Stimulated activated CD8-positive, alpha-beta memory T cell treated with anti-CD3 and anti-CD28 coated beads, Interleukin-2, amount 100 ng/mL, for 48 hours (primary cell): ENCODE measurements at places on chromosomes 12 and 14.

DNA sequence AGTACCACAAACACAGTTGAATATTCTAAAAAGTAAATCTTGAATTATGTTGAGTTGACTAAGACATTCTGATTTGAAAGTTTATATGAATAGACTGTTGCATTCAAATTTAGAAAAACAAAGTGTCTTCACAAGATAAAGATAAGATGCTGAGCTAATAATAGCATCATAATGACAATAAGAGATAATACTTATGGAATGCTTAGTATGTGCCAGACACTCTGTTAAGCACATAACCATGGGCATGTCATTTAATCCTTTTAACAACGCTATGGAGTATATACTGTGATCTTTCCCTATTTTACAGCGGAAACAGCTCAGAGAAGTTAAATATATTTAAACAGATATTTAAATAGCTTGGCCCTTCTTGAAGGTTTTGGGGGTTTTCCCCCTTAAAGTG lies 163.4 kb downstream of the SRGAP1 start:
- DNase-seq: no peak

DNA sequence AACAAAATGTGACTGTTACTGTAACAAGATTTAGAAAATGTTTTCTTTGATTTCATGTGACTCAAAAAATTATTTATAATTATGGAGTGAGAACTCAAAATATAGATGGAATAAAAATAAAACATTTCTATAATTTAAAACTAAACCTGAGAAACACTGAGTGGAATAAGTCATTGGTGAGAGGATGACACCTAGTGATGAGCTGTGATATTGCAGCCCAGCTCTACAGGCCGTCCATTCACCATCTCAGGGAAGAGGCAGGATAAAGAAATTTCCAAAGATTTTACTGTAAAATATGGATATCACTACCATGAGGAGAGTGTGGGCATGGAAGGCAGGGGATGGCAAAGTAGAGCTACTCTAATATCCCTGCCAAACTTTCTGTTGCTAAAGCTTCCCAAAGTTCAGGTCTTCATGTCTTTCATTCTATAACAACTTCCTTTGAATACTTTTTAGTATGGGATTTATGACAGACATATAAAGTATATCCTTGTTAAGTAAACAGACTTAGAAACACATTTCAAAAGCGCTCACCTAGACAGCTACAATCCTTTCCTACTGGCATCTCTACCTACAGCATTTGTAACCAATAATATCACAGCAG lies 308.0 kb downstream of the ITPR2 start:
- no peak for DNase-seq

DNA sequence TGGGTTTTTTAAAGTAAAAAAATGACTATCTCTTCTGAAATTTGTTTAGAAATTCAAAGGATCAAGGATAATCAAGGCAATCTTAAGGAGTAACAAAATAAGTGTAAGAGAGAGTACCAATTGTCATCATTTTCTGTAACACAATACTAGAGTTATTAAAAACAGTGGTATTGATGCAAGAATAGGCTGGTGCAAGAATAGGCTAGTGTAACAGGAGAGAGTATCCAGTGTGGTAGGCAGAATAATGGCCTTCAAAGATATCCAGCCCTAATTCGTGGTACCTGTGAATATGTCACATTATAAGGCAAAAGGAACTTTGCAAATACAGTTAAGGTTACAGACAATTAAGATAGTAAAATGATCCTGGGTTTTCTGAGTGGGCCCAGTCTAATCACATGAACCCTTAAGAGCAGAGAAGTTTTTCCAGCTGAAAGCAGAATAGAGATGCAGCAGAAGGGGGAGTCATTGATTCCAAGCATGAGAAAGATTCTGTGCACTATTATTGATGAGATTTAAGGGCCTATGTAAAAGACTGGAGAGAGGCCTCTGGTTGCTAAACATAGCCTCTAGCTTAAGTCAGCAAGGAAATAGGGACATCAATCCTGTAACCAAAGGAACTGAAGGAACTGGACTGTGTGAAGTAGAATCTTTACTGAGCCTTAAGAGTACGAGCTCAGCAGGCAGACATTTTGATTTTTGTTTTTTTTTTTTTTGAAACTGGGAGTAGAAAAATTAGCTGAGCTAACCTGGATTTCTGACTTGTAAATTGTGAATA lies 134.1 kb downstream of the GPHN start:
- no peak for DNase-seq

DNA sequence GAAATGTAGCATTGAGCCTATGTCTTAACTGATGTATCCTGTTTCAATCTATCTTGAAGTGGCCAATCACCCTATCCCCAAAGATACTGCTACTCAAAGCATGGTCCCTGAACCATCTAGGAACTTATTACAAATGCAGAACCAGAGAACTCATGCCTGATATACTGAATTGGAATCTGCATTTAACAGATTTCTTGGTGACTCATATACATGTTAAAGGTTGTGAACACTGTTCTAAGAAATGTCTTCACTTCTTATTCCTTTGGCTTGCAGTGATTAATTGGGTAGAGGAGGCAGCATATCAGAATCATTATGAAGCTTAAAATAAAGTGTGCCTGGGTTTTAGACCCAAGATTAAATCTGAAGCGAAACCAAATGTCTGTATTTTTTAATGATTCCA lies 795.6 kb downstream of the DIO2 start:
- DNase-seq: no peak

GRCh38 chr12:31783556-31783955 lies 54.7 kb upstream of the AMN1 start:
- no peak for DNase-seq

DNA sequence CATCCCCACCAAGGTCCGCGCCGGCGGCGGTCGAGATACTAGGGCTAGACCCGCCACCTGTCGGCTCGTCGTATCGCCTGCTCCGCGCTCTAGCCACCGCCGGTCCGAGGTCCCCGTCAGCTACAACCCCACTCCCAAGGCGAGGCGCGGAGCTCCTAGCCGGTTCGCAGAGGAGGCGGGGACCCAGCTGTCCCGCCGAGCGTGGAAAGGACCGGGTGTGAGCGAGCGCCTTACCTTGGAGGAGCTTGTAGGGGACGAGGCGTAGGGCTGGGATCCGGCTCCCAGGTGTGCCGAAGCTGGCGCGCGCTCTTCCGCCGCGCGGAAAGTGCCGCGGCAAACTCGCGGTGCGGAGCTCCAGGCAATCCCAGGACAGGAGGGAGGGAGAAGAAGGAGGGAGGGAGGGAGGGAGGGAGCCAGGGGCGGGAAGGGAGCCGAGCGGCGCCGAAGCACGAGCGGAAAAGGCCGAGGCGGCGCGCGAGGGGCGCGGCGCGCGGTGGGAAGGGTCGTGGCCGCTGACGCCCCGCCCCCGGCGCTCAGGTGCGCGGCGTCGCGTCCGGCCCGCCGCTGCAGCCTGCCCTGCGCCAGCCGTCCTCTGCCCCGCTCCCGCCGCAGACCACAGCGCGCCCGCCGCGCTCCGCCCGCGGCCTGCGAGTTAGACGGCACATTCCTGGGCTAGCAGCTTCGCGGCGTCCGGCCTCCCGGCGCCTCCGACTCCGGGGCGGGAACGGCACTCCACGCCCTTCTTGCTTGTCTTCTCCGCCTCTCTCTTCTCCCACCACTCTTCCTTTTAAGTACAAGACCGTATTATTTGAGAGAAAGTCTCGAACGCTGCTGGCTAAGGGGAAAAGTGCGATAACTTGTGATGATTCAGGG lies at the start of gene PAWR:
Gene PAWR, minus strand, starts transcription at position 327 of the 873 bp plus-strand sequence. CDS start 720 bp downstream, outside the sequence.
- no peak for DNase-seq

- no peak for DNase-seq
Measured at GRCh38 chr12:104056419-104056972, 6.5 kb upstream of the GLT8D2 start.

DNA sequence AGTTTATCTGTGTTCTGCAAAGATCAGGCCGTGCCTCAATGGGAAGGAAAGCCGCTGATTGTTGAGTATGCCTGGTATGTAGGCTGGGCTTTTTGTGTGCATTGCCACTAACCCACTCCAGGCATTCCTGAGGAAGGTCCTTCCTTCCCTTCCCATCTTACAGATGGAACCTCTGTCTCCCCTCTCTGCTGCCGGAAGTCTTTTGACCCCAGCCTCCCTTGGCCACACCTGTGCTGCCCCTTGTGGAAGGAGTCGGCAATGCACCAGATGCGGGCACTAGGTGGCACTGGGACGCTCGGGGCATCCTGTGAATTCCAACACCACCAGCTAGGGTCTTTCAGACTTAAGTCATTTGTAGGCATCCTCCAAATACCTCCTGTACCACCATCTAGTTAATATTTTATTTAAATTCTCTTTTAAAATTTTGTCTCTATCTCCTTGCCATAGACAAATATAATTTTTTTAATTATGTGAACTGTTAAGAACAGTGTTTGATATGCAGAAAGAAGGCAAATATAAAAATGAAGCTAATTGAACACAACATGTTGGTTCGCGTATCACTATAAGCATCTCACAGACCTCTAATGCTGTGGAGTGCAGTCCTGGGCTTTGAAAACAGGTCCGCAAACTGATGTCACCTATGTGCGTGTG lies 99.6 kb downstream of the RIN3 start:
- DNase-seq: peak; percentile 45

DNA sequence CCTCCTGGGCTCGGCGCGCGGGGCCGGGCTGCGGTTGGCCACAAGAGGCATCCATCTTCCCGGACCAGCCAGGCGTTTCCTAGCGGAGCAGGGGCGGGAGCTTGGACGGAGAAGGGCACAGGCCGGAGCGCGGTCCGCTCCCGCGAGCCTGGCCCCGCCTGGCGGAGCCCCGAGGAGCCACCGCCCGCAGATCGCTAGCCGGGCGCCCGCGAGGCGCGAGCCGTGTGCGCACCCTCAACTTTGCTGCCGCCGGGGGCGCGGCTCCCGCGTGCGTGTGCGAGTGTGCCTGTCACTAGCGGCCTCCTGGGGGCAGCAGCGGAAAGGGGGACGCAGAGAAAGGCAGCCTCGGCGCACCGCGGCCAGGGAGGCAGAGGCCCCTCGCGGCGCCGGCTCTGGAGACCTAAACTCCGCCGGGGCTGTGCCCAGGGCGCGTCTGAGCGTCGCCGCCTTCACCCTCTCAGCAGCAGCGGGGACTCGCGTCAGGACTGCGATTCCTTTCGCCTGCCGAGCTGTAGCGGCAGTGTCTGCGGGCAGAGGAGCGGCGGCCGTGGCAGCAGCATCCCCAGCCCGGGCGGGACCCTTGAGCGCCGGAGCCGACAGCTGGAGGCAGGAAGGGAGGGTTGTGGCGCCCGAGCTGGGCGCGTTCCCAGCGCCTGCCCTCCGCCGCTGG lies 644 bp upstream of the SRGAP1 start:
- peak; percentile 71 for DNase-seq

GRCh38 chr12:78407722-78408121 lies 456.9 kb upstream of the SYT1 start:
- DNase-seq: no peak

GRCh38 chr14:43934102-43934501 lies 573.0 kb downstream of the FSCB start:
- no peak for DNase-seq

- no peak for DNase-seq
Measured at GRCh38 chr12:13061377-13061776, 17.2 kb downstream of the FAM234B start.

GRCh38 chr12:49027846-49028555 lies 9.4 kb upstream of the PRKAG1 start:
- no peak for DNase-seq

DNA sequence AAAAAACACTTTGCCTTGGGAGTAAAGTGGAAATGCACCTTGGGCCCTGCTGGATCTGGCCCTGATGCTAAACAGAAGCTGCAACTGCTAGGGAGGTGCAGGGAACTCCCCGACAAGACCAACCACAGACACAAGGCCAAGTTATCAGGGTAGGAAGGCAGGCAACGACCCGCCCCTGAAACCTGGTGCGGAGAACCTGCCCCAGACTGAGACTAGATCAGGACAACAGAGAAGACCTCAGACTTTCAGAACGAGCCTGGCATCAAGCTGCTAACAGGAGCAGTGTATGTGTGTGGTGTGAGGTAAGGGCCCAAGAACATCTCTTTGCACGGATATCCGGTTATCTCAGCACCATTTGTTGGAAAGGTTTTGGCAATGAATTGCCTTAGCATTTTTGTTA lies 233.7 kb upstream of the RTL1 start:
- no peak for DNase-seq

- DNase-seq: no peak
Measured at GRCh38 chr12:106051853-106052531, 86.8 kb downstream of the NUAK1 start.

- peak; percentile 23 for DNase-seq
Measured at GRCh38 chr14:23352506-23353432, at the start of gene SLC22A17. TSS of gene SLC22A17 (minus strand) at chr14:23352887.
